ENCODE measurements at places on chromosomes 7 and 10.

GRCh38 chr7:94311515-94311914 lies 83.2 kb upstream of the COL1A2 start:
- DNase-seq, result no peak

DNA sequence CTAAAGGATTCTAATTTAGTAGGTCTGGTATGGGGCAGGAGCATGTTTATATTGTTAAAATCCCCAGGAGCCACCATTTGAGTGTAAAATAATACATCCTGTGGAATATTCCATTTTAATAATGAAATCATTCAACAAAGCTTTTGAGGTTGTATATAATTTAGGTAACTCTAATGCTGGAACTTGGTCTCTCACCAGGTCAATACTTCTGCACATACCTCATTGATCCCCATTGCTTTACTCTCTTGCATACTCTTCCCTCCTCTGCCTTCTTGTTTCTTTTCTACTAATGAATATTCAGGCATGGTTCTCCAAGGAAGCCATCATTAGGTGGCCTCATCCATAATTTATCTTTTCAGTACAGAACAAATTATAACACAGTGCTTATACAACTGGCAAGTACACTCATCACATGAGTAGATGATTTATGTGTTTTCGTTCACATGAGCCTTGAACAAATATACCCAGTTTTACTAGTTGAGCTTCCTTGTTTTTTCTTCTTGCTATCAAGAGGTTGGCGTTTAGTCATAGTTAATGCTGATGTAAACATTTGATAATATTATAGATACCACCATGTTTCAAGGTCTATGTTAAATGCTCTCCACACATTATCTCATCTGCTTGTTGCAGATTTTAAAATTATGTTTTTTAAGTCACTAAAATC lies 7.2 kb downstream of the PALS2 start:
- DNase-seq, result no peak

DNA sequence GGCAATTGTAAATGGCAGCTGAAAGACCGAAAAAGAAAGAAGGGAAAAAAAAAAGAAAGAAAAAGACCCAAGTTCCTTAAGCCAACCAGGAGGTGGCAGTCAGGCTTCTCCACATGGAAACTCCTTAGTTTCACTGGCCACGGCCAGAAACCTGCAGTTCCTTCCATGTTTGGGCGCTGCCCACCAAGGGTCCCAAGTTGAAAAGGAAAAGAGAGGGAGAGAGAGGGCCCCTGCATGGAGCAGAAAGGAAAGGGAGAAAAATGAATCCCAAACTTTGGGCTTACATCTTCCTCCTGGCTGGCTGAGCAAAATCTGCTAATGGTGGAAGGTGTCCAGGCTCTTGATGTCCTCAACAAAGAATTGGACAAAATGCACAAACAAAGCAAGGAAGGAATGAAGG lies 31.8 kb upstream of the ABCA13 start:
- DNase-seq, result no peak

- no peak for DNase-seq
Measured at GRCh38 chr10:71476228-71477011, 79.7 kb downstream of the CDH23 start.
